ENCODE measurements at places on chromosomes 4 and X.

- peak; percentile 39 for DNase-seq
Measured at GRCh38 chr4:151468715-151469696, 60.0 kb downstream of the FHIP1A start.

GRCh38 chr4:97152149-97152548 is 991.1 kb downstream of the STPG2 start:
- no peak for DNase-seq

GRCh38 chr4:71222661-71223060 is 116.2 kb upstream of the SLC4A4 start:
- no peak for DNase-seq

- no peak for DNase-seq
Measured at GRCh38 chr4:81808011-81808672, 336.4 kb upstream of the RASGEF1B start.

DNA sequence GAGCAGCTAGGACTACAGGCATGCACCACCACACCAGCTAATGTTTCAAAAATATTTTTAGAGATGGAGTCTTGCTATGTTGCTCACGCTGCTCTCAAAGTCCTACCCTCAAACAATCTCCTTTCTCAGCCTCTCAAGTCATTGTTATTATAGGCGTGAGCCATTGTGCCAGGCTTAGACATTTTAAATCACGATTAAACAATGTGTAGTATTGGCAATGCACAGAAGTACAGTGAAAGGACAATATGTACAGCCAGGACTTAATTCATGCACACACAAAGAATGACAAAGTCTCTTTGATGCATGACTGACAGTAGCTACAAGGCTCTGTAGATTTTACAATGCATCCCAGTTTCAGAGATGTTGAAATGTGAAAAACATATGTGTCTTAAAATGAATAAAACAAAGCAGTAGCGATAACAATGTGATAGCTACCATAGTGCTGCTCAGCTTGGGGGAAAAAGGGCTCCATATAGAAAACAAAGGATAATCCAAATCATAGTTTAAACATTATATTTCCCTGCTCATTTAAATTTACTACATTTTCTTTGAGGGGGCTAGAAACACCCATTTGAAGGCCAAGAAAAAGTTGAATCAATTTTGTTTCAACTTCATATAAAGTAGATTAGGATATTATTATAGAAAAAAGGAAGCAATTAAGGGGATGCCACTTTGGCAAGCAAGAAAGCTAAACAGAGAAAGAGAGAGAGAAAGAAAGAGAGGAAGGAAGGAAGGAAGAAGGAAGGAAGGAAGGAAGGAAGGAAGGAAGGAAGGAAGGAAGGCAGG is 272.4 kb upstream of the SMIM31 start:
- DNase-seq: no peak

DNA sequence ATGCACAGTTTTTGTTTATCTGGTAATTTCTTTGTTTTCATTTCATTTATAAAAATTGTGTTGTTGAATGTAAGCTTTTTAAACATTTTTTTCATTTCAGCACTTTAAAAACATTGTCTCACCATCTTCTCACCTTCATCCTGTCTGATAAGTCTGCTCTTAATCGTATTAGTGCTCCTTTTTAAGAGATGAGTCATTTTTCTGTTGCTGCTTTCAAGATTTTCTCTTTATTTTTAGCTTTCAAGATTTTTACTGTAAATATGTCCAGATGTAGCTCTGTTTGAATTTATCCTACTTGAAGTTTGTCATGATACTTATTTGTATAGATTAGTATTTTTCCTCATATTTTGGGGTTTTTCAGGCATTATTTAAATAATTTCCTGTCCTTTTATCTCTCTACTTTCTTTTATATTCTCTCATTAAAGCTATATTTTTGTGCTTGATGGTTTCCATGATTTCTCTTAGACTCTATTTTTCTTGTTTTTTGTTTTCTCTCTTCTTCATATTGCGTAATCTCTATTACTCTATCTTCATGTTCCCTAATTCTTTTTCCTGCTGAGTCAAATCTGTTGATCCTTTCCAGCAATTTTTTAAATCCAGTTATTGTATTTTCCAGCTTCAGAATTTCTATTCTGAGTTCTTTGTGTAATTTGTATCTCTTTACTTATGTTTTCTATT is 1400.4 kb upstream of the PCDH7 start:
- no peak for DNase-seq

- DNase-seq: peak; percentile 20
Measured at GRCh38 chr4:179624768-179625181, 2182.5 kb upstream of the AGA start.

DNA sequence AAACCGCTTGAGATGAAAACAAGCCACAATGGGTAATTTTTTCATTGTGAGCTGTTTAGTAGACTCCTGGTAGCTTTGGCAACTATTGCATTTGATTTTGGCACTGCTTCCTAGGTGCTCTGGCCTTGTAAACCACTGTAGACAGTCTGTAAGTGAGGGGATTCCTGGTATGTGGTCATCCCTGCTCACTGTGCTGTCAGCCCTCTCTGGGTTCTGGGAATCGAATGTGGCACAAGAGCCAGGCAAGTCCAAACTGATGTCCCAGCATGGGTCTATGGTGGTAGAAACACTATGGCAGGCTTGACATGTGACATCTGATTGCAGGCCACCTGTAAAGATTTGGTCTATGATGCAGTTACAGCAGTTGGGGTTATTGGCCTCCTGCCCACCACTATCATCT is 2.5 kb downstream of the USP51 start:
- DNase-seq: no peak

DNA sequence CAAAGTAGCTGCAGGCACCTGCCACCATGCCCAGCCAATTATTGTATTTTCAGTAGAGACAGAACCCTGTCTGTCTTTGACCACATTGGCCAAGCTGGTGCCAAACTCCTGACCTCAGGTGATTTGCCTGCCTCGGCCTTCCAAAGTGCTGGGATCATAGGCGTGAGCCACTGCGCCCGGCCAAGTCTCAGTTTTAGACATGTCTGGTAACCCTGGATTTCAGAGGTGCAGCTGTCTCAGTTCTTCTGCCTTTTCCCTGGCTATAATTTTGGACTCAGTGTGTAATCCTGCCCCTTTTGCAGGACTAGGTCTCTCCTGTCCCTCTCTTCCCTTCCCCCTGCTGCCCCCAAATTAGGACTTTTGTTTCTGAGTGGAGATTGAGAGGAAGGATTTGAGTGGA is 46.6 kb downstream of the FAM193A start:
- DNase-seq: no peak

DNA sequence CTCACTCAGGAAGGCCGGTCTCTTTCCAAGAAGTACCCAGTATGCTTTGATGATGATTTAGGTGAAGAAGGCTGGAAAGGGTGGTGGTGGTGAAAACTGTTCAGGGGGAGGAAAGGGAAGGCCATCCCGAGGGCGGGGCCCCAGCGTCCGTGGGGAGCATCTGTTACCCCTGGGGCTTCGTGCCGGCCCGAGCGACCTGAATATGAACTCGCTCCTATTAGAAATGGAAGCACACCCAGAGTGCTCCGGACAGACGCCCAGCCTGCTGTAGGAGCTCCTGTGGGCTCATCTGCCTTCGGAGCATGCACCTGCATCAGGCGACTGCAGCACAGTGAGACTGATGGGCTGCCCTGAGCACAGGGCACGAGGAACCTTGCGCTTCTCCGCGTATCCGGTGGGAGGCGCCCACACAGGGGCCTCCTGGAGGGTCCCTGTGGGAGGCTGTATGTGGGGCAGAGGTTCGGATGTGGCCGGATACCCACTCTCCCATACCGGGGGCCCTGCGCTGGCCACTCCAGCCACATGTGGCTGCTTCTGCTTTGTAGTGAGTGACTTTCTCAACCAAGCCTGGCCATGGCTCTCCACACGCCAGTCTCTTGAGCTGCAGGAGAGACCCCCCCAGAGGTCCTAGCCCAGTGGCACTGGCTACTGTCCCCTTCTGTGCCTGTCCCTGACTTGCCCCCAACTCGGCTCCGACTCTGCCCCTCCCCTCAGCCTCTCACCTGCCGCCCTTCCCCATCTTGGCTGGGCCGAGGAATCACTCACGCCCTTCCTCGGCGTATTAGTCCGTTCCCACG is 36.7 kb downstream of the FGFRL1 start:
- DNase-seq: no peak

- DNase-seq: no peak
Measured at GRCh38 chr4:2652415-2653160, 103.5 kb downstream of the TNIP2 start.

- no peak for DNase-seq
Measured at GRCh38 chr4:73193155-73193554, 65.4 kb downstream of the ANKRD17 start.

- DNase-seq: no peak
Measured at GRCh38 chr4:16684097-16684496, 214.3 kb downstream of the LDB2 start.

DNA sequence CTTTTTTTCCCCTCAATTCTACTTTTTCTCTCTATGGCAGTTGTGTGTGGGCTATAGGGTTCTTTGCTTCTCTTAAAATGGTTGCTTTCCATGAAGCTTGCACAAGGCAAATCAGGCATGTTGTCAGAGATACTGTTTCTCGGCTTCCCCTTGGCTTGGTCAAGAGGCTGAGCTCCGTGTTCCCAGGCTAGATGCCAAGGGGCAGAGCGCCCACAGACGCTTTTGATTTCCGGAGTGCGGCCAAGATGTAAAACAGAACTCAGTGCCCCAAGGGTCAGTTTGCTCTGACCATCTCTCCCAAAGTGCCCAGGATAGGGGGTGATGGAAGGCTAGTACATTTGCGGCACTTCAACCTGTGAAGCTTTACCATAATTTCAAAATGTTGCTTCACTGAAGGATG is 64.2 kb upstream of the DIPK2B start:
- DNase-seq: no peak

- no peak for DNase-seq
Measured at GRCh38 chr4:141541851-141542250, 94.5 kb upstream of the IL15 start.

DNA sequence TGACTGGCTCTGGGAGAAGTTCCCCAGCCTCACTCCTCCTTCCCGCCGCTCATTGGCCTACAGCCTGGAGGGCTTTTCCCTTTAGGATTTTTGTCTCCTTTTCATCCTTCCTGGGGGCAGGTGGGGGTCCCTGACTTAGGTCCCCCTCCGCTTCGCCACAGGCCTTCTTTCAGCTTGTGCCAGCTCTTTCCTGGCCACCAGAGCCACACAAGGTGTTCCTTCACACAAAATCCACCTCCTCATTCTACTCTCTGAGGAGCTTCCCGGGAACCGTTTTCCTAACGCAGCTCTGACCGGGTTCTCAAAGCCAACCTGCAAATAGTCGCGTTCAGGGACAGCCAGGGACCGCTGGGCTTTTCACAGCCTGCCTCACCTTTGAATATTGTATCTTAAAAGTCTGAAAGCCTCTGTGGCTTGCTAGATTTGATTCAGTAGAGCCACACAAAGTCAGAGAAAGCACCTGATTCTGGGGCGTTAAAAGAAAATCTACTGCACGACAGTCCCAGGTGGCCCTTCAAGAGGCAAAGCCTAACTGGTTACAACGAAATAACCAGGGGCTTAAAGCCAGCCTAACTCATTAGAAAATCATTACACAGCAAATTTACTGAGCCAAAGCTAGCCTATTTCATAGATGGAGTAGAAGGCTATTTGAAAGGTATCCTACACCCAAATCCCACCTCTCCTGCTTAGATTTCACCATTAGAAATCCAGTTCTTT is 731 bp upstream of the GPC3 start:
- DNase-seq: no peak

- peak; percentile 58 for DNase-seq
Measured at GRCh38 chr4:182922501-182923284, 5.5 kb upstream of the DCTD start.

- no peak for DNase-seq
Measured at GRCh38 chr4:38794051-38794450, 10.5 kb downstream of the TLR1 start.

DNA sequence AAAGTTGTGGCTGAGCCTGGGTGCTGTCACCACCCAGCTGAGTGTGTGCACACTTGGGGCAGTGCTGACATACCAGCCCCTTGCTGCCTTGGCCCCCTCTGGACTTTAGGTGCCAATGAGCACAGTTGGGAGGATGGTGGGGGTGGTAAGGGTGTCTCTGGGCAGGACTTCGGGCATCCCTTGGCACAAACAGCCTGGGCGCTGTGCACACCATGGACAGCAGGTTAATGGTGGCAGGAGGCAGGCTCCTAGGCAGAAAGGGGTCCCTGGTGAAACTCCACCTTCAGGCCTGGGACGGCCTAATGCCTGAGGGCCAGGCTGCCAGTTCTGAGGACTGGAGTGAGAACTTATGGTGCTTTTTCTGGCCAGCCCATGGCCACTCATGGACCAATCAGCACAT is 32.4 kb upstream of the TEX13C start:
- DNase-seq: no peak

GRCh38 chr4:1556541-1557220 is 127.4 kb downstream of the FAM53A start:
- DNase-seq: no peak

DNA sequence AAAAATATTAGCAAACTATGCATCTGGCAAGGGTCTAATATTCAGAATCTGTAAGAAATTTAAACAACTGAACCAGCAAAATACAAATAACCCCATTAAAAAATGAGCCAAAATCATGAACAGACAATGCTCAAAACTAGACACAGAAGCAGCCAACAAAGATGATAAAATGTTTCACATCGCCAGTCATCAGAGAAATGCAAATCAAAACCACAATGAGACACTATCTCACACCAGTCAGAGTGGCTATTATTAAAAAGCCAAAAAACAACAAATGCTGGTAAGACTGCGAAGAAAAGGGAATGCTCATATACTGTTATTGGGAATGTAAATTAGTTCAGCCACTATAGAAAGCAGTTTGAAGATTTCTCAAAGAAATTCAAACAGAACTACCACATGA is 201.3 kb upstream of the CPEB2 start:
- no peak for DNase-seq

- no peak for DNase-seq
Measured at GRCh38 chrX:72492499-72492898, 80.1 kb downstream of the HDAC8 start.

DNA sequence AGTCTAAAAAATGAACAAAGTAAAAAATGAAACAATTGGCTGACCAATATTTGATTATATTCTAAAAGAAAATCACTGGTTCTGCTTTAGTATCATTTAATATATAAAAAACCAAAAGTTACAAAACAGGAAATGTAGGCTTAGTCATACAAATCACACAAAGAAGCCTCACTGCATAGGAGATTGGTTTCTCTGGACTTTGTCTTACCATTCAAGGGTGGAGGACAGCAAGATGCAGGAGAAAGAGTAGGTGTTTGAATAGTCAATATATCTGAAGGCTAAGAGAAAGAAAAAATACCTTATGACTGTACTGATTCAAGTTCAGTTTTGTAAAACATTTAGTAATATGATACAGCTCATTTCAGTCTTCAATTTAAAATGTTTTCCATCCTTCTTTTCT is 28.6 kb upstream of the TAF9B start:
- DNase-seq: no peak

GRCh38 chr4:154741922-154742850 is 1.6 kb upstream of the LRAT start:
- no peak for DNase-seq

- no peak for DNase-seq
Measured at GRCh38 chr4:74083546-74083945, 15.4 kb downstream of the CXCL2 start.

DNA sequence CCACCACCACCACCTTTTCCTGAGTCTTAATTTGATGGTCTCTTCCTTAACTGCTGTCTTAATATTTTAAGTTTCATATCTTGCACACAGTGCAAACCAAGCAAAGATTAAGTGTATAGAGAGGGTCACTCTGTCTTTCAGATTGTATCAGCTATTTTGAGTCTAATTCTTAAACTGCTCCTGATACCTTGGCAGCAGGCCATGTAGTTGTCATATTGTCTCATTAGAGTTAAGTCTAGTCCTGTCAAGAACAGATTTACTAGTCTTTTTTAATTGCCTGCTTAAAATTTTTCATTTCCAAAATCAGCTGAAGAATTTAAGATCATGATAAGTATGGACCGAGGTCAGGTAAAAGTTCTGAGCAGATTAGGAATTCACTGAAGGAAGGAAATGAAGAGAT is 51.5 kb downstream of the FHIP1A start:
- no peak for DNase-seq
